CD8-positive, alpha-beta T cell (primary cell): ENCODE measurements at places on chromosomes 3 and 15. TPM values are rescaled to one million over a fixed set of nuclear protein-coding genes. Genes with fewer than 3 reads are reported as not detected.

The LRTM1 gene
- total RNA-seq, result not detected

The LTF gene
- not detected for total RNA-seq

The BNC1 gene
- total RNA-seq, result not detected

The CCR2 gene
- total RNA-seq, result 0.67 TPM

The CHCHD6 gene
- 6.4 TPM for total RNA-seq

The FETUB gene
- not detected for total RNA-seq

The ANKRD34C gene
- not detected for total RNA-seq

The C3orf85 gene
- total RNA-seq, result not detected

The SLC41A3 gene
- total RNA-seq, result 24.0 TPM

The AADACL2 gene
- total RNA-seq, result not detected

The TTC21A gene
- 1.8 TPM for total RNA-seq

The NR2E3 gene
- total RNA-seq, result not detected

The YEATS2 gene
- 12.4 TPM for total RNA-seq

The OSTN gene
- not detected for total RNA-seq

The CASR gene
- not detected for total RNA-seq

The OR5K2 gene
- not detected for total RNA-seq

The MYEF2 gene
- total RNA-seq, result 23.2 TPM

The SST gene
- total RNA-seq, result not detected

The ROPN1 gene
- not detected for total RNA-seq

The GPR15 gene
- 9.1 TPM for total RNA-seq

The KLHL40 gene
- not detected for total RNA-seq

The CTNNB1 gene
- 206 TPM for total RNA-seq

The ACP3 gene
- not detected for total RNA-seq

The ASB7 gene
- total RNA-seq, result 19.9 TPM

The TGM4 gene
- not detected for total RNA-seq

The CFAP100 gene
- total RNA-seq, result not detected

The A4GNT gene
- total RNA-seq, result not detected

The PRSS50 gene
- total RNA-seq, result not detected

The LYZL4 gene
- total RNA-seq, result not detected

The STX19 gene
- not detected for total RNA-seq

The C3orf20 gene
- total RNA-seq, result 0.27 TPM

The SLC22A13 gene
- total RNA-seq, result 0.44 TPM

The SH2D7 gene
- not detected for total RNA-seq

The GOLGA6L7 gene
- not detected for total RNA-seq

The SLC2A2 gene
- not detected for total RNA-seq

The CYP8B1 gene
- total RNA-seq, result not detected

The ACKR2 gene
- total RNA-seq, result not detected

The HESX1 gene
- total RNA-seq, result not detected

The SI gene
- total RNA-seq, result not detected

The MST1R gene
- total RNA-seq, result 0.58 TPM

The CD200R1 gene
- 1.5 TPM for total RNA-seq

The MYLK gene
- total RNA-seq, result not detected

The CPN2 gene
- not detected for total RNA-seq
